ENCODE measurements at places on chromosomes 16 and 17. TPM values are rescaled to one million over a fixed set of nuclear protein-coding genes. Genes with fewer than 3 reads are reported as not detected.

CMTM2 gene
- polyA plus RNA-seq, result 0.31 TPM

MYLK3 gene
- 1.1 TPM for polyA plus RNA-seq

TPSG1 gene
- 0.83 TPM for polyA plus RNA-seq

ZG16 gene
- polyA plus RNA-seq, result 0.06 TPM

HOXB4 gene
- 8.0 TPM for polyA plus RNA-seq

HS3ST3A1 gene
- 6.0 TPM for polyA plus RNA-seq

DLX3 gene
- polyA plus RNA-seq, result 2.0 TPM

CD300LF gene
- polyA plus RNA-seq, result 0.44 TPM

MT1A gene
- not detected for polyA plus RNA-seq

NPIPB13 gene
- polyA plus RNA-seq, result 4.1 TPM

All from left renal cortex interstitium (tissue), 4 donors.